ENCODE measurements at places on chromosomes 6 and 20. TPM values are rescaled to one million over a fixed set of nuclear protein-coding genes. Genes with fewer than 3 reads are reported as not detected.

LCA5 gene
- total RNA-seq, result 0.32 TPM

ANGPT4 gene
- total RNA-seq, result not detected

AGER gene
- 9.6 TPM for total RNA-seq

DNA sequence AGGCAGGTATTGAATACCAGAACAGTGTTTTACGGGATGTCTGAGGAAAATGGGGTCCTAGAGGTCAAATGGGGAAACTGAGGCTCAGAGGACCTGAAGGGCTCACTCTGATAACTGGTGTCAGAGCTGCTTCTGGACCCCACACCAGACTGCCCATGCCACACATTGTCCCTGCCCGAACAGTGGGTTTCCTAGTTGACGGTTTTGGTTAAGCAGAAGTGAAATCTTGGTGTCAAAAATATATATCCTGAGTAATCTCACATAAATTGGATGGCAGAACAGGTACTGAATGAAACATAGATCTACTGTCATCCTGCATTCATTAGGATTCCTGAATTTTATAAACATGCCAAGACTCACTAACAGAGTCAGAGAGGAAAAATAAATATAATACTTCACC, 16.3 kb downstream of the NOX3 start:
- no peak for DNase-seq

GRCh38 chr6:109102762-109103161, 7.5 kb downstream of the CEP57L1 start:
- no peak for DNase-seq

DNA sequence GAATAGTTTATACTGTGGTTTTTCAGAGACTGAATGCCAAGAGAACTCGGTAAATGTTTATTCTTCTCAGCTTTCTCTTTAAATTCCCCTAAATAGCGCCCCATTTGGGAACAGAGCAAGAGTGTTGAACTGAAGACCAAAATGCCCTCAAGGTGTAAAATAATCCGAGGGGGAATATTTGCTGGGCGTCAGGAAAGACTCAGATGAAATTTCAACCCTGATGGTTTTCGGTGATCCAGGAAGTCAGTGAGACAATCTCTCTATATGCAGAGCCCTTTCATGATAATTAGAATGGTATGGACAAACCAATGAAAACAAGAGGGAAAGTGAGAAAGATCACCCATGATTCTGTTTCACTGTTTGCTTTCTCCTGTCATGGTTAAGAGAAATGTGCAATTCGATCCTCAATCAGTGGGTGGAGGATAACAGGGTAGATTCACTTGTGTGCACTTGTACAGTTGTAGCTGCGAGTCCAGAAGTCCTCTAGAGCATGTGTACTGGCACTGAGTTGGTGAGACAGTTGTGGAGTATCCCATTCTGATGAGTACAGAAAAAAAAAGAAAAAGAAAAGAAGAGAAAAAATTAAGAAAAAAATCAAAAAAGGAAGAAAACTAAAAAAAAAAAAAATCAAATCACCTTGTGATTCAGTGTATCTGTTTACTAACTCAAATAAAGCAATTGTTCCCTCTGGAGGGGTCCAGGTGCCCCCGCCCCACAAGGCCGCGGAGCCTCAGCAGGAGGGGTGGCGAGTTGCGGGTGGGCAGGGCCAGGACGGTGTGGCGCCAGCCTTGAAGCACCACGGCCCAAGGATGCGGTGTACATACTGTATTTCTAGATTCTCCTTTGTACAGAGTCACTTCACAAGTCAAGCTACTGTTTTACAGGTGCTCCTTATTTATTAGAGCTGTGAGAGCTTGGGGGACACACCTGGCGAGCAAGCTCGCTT, 164.9 kb downstream of the SCML4 start:
- DNase-seq, result no peak

NDUFAF4 gene
- 98.4 TPM for total RNA-seq

Data from activated naive CD8-positive, alpha-beta T cell treated with anti-CD3 and anti-CD28 coated beads for 36 hours (primary cell).